ENCODE measurements at places on chromosomes 11 and 22.

DNA sequence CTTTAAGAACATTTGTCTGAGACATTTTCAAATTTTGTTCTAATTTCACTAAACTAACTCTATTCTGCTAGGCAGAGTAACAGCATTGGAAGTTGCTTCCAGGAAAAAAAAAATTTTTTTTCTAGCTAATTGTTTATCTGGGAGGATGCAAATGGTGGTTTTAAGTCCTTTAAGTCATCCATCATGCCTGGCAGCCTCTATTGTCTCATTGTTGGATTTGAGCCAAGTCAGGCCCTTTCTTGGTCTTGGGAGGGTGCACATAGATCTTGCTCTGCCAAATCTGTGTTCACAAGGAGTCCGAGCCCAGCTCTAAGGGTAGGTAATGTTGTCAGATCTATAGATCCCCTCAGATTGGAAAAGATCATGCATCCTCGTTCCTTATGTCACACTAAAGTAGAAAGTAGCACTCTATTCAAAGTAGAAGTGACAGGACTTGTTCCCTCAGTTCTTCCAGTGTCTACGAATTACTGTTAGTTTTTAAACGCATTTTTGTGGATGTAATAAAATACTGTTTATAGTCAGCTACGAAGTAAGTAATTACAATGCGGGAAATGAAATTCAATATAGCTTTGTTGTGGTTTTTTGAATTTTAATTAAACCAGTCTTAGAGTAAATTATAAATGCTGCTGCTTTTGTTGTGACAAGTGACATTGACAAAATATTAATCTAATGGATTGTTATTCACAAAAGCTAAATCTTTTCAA lies 166.0 kb upstream of the RASSF10 start:
- H3K36me3 ChIP-seq = no peaks in the 10 kb centered on the region
- H3K4me1 ChIP-seq = peaks cover 67% of the 10 kb centered on the region
- H3K27me3 ChIP-seq = no peaks in the 10 kb centered on the region
- no peak overlapping the region for H3K4me3 ChIP-seq
- DNase-seq = no peak

DNA sequence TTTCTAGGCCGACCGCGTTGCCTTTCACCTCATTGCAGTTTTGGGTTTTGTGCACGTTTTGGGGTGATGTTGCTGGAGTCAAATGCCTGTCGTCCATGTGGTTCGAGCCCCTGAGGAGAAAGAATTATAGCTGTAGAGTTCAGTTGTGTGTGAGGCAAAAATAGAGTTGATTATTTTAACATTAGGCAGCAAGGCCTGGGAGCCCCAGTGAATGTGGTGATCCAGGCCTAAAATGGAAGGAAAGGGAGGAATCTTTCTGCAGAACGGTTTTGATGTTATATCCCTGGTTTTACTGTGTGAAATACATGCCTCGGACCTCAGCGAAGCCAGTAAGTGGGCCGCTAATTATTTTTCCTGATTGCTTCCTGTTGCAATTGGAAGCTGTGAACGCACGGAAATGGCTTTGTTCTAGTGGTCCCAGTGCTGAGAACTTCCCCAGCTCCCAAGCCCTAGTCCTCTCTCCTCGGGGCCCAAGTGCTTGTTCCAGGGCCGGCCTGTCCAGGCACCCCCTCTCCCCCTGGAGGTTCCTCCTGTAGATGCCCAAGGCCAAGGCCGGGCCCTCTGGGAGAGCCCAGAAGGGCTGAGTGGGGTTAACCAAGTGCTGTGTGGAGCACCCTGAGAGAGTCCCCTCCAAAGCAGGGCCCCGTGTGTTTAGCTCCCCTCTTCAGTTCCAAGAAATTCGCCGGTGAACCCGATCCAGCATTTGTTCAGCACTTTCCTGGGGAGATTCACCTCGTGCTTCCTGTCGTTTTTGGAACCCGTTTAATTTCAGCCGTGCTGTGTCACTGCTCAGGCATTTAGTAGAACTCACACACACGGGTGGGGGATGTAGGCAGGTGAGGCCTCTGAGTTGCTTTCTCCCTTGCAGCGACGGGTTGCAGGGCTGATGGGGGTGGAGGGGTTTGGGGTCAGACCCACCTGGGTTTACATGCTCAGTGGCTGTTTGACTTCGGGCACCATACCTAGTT lies 2.1 kb downstream of the LRP5 start:
- H3K4me1 ChIP-seq = peaks cover 63% of the 10 kb centered on the region
- H3K27me3 ChIP-seq = no peaks in the 10 kb centered on the region
- peak overlapping the region; percentile 94 for H3K27ac ChIP-seq
- DNase-seq = no peak
- H3K4me3 ChIP-seq = peak overlapping the region; percentile 84
- H3K36me3 ChIP-seq = no peaks in the 10 kb centered on the region

DNA sequence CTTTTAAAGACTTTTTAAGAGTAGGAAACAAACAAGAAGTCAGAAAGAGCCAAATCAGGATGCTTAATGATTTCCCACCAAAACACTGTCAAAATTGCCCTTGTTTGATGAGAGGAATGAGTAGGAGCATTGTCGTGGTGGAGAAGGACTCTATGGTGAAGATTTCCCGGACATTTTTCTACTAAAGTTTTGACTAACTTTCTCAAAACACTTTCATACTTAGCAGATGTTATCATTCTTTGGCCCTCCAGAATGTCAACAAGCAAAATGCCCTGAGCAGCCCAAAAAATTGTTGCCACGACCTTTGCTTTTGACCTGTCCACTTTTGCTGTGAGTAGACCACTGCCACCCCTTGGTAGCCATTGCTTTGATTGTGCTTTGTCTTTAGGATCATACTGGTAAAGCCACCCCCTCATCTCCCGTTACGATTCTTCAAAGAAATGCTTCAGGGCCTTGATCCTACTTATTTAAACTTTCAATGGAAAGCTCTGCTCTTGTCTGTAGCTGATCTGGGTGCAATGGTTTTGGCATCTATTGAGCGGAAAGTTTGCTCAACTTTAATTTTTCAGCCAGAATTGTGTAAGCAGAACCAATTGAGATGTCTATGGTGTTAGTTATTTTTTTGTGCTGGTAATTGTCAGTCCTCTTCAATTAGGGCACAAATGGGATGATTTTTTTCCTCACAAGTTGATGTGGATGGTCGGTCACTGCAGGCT lies 67.2 kb downstream of the ADM start:
- H3K27me3 ChIP-seq = no peaks in the 10 kb centered on the region
- H3K36me3 ChIP-seq = no peaks in the 10 kb centered on the region
- DNase-seq = no peak
- no peak overlapping the region for H3K4me3 ChIP-seq
- H3K27ac ChIP-seq = no peak overlapping the region

GRCh38 chr11:82873919-82874333 lies 26.3 kb downstream of the PRCP start:
- H3K27ac ChIP-seq = peak overlapping the region; percentile 13
- no peak overlapping the region for H3K4me3 ChIP-seq
- DNase-seq = no peak
- no peaks in the 10 kb centered on the region for H3K36me3 ChIP-seq
- peaks cover 33% of the 10 kb centered on the region for H3K4me1 ChIP-seq

GRCh38 chr11:76701294-76702040 lies 30.9 kb upstream of the LRRC32 start:
- no peaks in the 10 kb centered on the region for H3K4me1 ChIP-seq
- no peaks in the 10 kb centered on the region for H3K36me3 ChIP-seq
- H3K27ac ChIP-seq = no peak overlapping the region
- H3K4me3 ChIP-seq = no peak overlapping the region

DNA sequence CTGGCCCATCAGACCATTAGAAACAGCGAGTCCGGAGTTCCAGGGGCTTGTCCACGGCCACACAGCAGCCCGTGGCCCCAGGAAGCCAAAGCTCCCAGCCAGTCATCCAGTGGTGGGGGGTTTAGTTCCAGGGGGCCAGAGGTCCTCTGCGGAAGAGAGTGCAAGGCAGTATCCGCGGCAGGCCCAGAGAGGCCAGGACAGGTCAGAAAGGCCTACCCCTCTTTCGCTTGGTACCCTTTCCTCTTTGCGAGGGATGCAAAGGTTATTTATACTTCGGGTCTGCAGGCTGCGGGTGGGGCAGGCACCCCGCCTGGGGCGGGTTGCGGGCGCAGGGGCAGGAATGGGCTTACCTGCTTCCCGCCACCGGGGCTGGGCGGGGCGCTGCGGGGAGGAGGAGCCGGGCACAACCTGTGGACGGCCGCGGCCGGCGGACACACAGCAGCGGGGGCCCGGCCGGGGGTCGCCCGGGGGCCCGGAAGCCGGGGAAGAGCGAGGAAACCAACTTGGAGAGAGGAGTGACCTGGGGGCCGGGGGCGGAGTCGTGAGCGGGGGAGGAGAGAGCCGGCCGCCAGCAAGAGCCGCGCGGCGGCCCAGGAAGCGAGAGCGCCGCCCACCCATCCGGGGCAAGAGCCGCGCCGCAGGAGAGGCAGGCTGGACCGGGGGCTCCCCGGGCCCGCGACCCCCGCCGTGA lies at the start of gene SH3BP1:
Gene SH3BP1, plus strand, starts transcription at position 600 of the 691 bp plus-strand sequence. CDS start 119 bp downstream, outside the sequence.
- H3K4me3 ChIP-seq = peak within 1 kb of the TSS; percentile 68
- H3K27me3 ChIP-seq = peaks cover 16% of the 10 kb centered on the region

DNA sequence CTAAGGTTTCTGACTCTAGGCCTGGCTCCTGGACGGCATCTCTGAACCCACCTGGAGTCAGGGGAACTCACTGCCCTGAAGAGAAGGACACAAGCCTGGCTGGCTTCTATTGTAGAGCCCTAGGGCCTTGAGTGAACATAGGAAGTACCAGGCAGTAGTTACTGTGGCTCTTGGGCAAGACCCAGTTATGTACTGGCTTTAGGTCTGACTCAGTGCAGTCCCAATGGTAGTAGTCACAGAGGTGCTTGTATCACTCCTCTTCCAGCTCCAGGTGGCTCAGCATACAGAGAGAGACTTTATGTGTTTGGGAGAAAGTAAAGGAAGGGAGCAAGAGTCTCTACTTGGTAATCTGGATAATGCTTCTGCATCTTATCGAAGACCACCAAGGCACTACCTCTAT lies 13.9 kb upstream of the PAK1 start:
- no peaks in the 10 kb centered on the region for H3K36me3 ChIP-seq
- no peak overlapping the region for H3K27ac ChIP-seq
- no peaks in the 10 kb centered on the region for H3K4me1 ChIP-seq
- peaks cover 2% of the 10 kb centered on the region for H3K27me3 ChIP-seq

- DNase-seq = no peak
- H3K27me3 ChIP-seq = peaks cover 95% of the 10 kb centered on the region
- H3K36me3 ChIP-seq = no peaks in the 10 kb centered on the region
Measured at GRCh38 chr22:43891360-43892182, at the start of gene PNPLA5. PNPLA5 (minus strand) TSS chr22:43892013; CDS start chr22:43891880, 133 bp downstream.

GRCh38 chr11:30017445-30017895 lies 640 bp upstream of the KCNA4 start:
- DNase-seq = no peak
- peaks cover 9% of the 10 kb centered on the region for H3K4me1 ChIP-seq
- H3K36me3 ChIP-seq = no peaks in the 10 kb centered on the region
- no peak overlapping the region for H3K27ac ChIP-seq
- peak overlapping the region; percentile 70 for H3K4me3 ChIP-seq

GRCh38 chr22:49589301-49589700 lies 238.4 kb downstream of the BRD1 start:
- H3K4me3 ChIP-seq = no peak overlapping the region
- H3K27me3 ChIP-seq = peaks cover 7% of the 10 kb centered on the region
- no peaks in the 10 kb centered on the region for H3K36me3 ChIP-seq
- DNase-seq = no peak
- H3K4me1 ChIP-seq = peaks cover 14% of the 10 kb centered on the region
- no peak overlapping the region for H3K27ac ChIP-seq

- H3K27ac ChIP-seq = peak overlapping the region; percentile 72
- H3K4me1 ChIP-seq = peaks cover 19% of the 10 kb centered on the region
- peaks cover 29% of the 10 kb centered on the region for H3K27me3 ChIP-seq
- H3K36me3 ChIP-seq = no peaks in the 10 kb centered on the region
Measured at GRCh38 chr11:35944503-35945136, 758 bp downstream of the LDLRAD3 start.

DNA sequence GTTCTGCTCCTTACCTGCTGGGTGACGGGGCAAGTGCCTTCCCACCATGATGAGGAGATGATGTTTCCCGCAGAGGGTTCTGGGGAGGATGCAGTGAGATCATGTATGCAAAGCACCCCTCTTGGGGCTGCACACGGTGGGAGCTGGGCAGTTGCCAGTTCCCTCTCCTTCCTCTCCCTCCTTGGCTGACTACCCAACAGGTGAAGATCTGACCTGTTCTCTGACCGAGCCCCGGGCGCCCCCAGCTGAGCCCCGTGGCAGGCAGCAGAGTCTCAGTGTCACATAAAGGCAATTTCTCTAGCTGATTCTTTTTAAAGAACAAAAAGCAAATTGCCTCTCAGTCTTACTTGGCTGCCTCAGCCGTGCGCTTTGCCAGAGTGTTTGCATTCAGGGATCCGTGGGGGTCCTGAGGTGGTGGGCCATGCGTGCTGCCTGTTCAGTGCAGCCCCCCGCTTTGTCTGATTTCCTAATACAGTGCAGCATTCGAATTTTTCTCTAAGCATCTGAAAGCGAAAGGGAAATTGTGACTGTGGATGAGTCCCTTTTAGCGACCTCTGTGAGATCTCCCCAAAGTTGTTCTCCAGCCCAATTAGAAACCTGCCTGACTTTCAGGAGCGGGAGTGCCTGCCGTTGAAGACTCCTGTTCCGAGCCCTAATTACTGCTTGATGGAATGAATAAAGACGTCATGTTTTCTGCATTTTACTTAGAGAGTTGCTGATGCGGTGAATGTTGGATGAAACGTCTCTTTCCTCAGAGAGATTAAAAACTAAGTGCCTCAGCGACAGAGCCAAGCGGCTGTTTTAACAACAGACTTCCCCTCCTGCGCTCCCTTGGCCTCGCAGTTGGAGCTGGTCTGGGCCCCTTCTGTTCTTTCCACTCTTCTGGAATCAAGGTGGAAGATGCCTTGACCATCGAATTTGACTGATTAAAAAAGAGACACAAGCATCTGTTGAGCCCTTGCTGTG lies 86.0 kb downstream of the GRIK4 start:
- no peak overlapping the region for H3K27ac ChIP-seq
- no peaks in the 10 kb centered on the region for H3K36me3 ChIP-seq
- peak overlapping the region; percentile 33 for H3K4me3 ChIP-seq
- peaks cover 53% of the 10 kb centered on the region for H3K27me3 ChIP-seq
- H3K4me1 ChIP-seq = no peaks in the 10 kb centered on the region

DNA sequence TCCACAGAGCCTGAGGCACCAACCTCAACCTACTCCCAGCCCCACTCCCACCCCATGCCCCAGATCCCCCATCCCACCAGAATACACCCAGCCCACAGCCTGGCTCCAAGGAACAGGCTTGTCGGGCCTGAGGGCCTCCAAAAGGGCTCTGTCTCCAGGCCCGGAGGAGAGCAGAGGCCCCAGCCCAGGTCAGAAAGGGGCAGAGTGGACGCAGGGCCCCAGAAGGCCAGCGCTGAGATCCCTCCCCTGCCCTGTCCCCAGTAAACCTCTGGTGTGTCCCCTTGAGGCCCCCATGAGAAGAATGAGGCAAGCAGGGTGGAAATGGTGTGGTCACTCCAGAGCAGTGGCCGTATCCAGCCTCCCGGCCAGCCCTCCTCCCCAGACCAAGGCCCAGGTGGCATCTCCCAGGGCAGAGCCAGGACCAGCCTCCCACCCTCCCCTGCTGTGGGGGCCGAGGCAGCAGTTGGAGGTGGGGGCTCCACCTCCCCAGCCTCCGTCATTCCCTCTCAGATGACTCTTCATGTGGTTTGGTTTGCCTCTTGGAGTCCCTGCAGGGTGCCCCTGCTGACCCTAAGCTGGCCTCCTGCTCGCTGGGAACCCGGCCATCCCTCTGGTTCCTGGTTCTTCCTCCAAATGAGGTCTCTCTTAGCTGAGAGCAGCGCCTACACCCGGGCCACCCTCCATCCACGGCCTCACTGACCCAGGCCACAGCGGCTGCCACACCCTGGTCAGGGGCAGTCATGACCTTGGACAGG lies 195.0 kb downstream of the IGLL1 start:
- H3K27me3 ChIP-seq = peaks cover 33% of the 10 kb centered on the region
- peaks cover 5% of the 10 kb centered on the region for H3K4me1 ChIP-seq
- H3K27ac ChIP-seq = no peak overlapping the region
- DNase-seq = no peak
- no peak overlapping the region for H3K4me3 ChIP-seq
- H3K36me3 ChIP-seq = no peaks in the 10 kb centered on the region
